Stimulated activated CD8-positive, alpha-beta memory T cell treated with anti-CD3 and anti-CD28 coated beads, Interleukin-7, amount 100 ng/mL, for 48 hours (primary cell): ENCODE measurements at places on chromosomes 12 and 14.

DNA sequence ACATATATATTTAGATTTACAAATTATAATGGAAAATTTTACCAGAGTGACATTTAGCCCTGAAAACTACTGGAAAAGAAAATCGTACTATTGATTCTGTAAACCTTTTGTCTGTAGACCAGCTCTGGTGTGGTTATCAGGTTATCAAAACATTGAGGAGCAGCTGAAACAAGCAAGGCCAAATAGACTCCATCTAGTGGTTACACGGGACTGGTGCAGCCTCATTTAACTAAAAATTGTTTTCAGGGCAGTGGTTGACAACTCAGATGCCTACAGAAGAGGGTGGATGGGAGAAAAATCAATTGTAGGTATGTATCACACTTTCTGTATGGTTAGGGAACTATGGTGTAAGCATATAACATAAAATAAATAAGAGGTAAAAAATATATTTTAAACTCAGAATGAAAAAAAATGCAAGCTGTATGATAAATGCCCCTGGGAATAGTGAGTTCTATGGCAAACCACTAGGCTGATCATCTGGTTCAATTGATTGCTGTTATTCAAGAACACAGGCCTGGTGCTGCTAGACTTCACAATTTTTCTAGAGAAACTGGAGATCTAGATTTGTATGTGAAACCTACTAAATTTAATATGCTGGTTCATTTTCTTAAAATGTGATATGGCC lies 51.2 kb downstream of the ACSS3 start:
- no peak for DNase-seq

GRCh38 chr12:38350342-38351174 lies 34.0 kb downstream of the ALG10B start:
- DNase-seq = no peak

GRCh38 chr12:84435682-84436081 lies 476.9 kb downstream of the SLC6A15 start:
- no peak for DNase-seq

GRCh38 chr12:108260969-108261368 lies 78.1 kb downstream of the CMKLR1 start:
- no peak for DNase-seq

GRCh38 chr12:95473231-95473883 lies 595 bp upstream of the METAP2 start:
- DNase-seq = no peak

DNA sequence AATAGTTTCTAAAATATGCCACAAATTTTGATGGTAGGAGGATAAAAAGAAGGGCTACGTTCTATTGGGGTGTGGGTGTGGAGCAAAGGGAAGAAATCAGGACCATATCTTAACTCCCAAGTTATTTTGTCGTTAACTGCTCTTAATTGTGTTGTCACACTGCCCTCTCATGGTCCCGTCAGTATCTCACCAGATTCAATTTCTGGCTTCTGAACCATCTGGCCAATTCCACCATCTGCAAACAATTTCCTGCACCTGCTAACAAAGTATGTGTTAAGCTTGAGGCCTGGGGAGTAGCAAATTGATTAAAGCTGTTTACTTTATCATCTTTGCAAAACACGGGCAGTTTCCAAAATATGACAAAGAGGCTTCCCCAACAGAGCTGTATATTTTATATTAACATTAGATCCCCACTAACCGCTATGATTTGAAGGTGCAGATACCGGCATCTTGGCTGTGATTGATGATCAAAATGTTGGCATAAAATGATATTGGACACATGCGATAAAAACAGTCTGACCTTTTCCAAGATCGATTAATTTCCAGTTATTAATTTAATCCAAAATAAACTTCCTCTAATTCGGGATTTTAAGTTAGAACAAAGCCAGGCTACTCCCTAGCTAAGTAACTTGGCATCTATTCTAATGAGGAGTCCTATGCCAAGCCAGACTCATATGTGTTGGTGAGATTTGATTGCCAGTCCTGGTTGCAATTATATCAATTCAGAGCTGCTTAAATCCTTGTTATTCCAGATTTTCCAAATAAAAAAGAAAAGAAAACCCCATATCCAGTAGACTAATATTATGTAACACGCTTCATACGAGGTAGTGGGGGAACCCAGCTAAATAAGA lies 6.9 kb upstream of the DNM1L start:
- DNase-seq = no peak

DNA sequence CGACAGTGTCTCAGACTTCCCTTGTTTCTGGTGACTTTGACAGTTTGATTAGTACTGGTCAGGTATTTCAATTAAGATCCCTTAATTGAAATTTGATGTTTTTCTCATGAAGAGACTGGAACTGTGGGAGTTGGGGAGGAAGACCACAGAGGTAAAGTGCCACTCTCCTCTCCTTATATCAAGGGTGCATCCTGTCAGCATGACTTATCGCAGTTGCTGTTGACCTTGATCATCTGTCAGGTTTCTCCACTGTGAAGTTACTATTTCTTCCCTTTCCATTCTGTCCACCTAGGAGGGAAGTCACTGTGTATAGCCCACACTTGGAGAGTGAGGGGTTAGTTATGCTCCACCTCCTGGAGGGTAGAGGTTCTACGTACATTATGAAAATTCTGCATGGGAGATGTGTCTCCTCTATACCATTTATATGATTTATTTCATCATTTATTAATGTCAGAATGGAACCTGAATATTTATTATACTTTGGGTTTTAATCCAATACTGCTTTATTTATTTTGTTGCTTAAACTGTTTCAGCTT lies 40.3 kb upstream of the SMOC1 start:
- no peak for DNase-seq

DNA sequence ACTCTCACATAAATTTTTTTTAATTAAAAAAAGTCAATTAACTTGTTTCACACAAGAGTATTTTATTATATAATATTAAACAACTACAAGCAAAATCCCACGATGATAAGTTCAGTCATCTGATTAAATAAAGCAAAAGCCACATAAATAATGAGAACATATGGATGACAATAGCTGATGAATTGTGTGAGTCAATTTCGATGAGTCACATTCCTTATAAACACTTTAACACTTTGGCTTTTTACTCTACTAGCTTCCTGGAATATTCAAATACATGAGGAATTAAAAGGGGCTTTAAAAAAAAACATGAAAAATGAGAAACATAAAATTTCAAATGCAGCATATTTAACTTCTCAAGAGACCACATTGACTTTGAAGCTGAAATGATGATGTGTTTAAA lies 95.3 kb downstream of the BCAT1 start:
- DNase-seq = no peak

- DNase-seq = no peak
Observed at GRCh38 chr12:127785540-127785939, 481.4 kb upstream of the TMEM132C start.
